ENCODE measurements at places on chromosomes 7 and 10.

DNA sequence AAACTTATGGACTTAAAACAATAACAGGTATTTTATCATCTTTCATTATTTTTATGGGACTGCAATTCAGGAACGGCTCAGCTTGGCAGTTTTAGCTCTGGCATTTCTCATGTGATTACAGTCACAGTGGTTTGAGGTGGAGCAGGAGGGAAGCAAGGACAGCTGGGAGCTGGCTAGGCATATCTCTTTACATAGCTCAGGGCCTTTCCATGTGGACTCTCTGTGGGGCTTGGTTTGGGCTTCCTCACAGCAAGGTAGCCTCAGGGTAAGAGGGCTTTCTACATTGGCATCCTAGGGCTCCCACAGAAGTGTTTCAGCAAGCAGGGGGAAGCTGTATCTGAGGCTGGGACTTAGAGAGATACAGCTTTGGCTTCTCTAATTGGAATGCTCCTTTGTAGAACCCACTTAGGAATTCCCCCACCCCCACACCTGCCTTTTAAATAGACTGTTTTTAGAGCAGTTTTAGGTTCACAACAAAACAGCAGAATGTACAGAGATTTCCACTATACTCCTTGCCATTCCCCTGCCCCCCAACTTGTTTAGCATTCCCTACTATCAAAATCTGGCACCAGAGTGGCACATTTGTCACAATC, 26.6 kb upstream of the SDHAF3 start:
- DNase-seq = no peak

GRCh38 chr10:84879991-84880390, 551.6 kb downstream of the CCSER2 start:
- DNase-seq = no peak

GRCh38 chr10:1160561-1161314, 104.6 kb downstream of the WDR37 start:
- DNase-seq = no peak

DNA sequence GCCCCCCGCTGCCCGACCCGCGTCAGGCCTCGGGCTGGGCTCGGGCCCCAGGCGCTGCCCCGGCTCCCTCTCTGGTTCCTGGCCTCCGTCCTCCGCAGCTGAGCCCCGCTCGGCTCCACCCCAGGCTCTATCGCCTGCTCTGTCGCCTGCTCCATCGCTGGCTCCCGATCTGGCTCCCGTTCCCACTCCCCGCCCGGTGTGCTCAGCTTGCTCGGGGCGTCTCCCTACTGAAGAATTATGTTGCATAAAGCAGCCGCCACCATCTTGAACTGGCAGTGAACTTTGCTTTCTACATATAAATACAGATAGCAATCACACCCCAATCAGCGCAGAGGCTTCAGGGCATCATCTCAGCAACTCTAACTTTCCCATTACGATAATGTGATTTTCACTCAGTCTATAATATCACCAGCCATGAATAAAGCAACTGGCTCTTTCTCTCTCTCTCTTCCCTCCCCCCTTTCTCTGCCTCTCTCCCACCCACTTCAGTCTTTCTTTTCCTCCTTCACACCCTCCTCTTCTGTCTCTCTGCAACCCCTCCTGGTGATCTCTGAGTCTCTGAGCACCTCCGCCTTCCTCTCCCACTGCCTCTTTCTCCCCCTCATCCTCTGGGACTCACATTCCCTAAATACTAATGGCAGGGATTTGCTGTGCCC, 43.3 kb upstream of the BTRC start:
- DNase-seq = no peak

DNA sequence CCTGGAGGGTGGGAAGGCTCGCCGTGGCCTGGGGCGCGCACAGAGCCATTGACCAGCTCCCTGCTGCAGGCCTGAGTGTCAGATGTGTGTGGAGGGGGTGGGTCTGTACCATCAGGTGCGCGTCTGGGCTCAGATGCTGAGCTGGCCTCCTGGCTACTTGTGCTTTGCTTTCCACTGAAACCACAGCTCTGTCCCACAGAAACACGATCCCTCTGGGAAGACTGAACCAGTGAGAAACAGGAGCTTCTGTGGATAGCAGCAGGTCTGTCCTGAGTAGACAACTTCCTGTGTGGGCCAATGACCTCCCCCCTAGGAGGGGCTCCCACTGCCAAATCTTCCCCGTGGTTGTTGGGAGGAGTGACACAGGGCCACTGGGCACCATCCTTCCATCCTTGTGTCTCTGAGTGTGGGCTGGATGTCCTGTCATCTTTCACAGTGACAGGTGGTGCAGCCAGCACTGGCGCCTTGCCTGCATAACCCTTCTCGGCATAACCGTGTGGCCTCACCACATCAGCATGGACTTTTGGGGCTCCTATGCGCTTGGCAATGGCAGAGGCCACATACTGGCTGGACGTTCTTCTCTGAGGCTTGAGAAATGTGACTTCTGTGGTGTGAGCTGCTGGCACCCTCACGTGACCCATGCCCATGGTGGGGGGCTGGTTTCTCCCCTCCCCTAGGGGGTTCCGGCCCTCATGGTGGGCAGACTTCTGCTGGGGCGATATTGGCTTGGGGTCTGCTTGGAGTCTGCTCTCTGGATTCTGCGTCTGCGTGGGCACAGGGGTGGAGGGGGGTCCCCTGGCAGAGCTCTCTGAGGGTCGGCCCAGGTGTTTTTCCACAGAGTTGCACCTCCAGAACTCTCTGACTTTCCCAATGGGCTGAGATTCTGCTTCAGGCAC, 245.5 kb upstream of the GRB10 start:
- no peak for DNase-seq

DNA sequence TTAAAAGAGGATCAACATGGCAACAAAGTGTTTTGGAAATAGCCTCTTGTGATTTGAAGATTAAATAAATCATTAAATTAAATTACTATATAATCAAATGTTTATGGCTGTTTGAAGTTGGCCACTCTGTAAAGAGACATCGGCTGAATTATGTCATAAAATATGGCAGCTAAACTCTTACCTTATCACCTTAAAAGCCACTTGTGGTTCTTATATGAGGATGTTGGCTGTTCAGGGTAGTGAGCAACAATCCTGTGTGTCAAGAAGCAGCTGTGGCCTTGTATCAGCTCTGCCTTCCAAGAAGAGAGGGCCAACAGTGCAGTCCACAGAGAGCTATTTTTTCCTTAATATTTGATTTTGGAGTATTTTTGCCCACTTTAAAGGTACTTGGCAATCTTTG, 113.4 kb upstream of the CDK6 start:
- no peak for DNase-seq

DNA sequence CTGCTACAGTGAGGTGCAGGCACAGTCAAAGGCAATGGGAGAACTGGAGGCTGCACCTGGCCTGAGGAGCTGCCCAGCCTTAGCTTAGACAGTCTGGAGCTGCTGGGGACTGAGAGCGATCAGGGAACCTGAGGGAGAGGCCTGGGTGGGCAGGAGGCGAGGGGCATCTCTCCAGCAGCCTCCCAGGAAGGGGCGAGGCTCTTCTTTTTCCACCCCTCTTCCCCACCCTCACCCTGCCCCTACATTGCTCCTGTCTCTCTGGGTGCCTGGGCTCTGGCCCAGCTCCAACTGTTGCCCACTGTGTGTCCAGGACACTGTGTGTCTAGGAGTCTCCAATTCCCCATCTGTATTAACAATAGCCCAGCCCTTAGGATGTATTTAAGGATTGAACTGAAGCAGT, 36.9 kb downstream of the TBATA start:
- DNase-seq = no peak
